Aorta (tissue), 5 donors: ENCODE measurements at places on chromosomes 4 and X. TPM values are rescaled to one million over a fixed set of nuclear protein-coding genes. Genes with fewer than 3 reads are reported as not detected.

The SAGE1 gene
- total RNA-seq: not detected

DNA sequence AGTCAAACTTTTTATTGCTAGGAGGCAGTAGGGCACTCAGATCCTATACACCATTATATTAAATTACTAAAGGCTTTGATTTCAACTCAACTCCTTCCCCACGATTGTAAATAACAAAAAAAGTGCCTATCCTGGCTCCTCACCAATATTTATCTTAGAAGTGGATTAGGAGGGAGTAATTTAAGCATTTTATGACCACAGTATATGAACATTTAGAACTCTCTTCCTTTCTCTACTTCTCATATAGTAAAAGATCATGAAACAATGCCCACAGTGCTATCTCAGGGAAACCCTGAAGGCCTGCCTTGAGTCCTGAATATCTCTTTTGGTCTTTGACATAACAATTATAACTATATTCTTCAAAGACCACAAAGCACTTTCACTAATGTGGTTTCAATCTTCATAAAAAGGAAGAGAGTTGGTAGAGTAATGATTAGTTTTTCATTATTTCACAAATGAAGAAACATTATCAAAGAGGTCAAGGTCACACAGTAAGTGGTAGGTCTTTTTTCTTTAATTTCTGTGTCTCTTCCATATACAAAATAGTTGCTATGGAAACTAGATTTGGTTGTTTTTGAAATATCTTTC lies 29.1 kb upstream of the ADH1C start:
- no peak for DNase-seq
- H3K4me1 ChIP-seq: no peaks in the 10 kb centered on the region
- no peaks in the 10 kb centered on the region for H3K27me3 ChIP-seq
- peaks cover 2% of the 10 kb centered on the region for H3K36me3 ChIP-seq
- H3K27ac ChIP-seq: no peak overlapping the region

The LRRC66 gene
- total RNA-seq: 0.99 TPM

DNA sequence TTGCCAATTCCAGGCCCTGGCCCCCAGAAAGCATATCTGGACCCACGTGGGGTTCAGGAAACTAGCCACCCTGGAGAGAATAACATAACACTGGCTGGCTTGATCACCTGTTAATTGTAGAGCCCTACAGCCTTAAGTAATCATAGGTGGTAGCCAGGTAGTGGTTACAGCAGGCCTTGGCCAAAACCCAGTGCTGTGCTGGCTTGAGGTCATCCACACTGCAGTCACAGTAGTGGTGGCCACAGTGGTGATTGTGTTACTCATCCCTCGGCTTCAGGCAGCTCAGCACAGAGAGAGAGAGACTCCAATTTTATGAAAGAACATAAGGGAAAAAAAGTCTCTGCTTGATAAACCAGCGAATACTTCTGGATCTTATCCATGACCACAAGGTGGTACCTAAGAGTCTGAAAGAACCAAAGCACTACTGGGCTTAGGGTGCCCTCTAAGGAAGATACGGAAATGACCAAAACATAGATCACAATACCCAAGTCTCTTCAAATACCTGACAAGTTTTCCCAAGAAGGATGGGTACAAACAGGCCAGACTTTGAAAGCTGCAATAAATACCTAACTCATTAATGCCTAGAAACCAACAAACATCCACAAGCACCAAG lies 46.6 kb upstream of the CDX4 start:
- no peaks in the 10 kb centered on the region for H3K27me3 ChIP-seq
- H3K4me1 ChIP-seq: no peaks in the 10 kb centered on the region
- no peak overlapping the region for H3K27ac ChIP-seq
- no peak for DNase-seq

The FGG gene
- total RNA-seq: not detected

The IGSF1 gene
- total RNA-seq: 3.2 TPM

- H3K27me3 ChIP-seq: no peaks in the 10 kb centered on the region
- DNase-seq: no peak
- H3K36me3 ChIP-seq: no peaks in the 10 kb centered on the region
- H3K4me1 ChIP-seq: no peaks in the 10 kb centered on the region
- no peak overlapping the region for H3K4me3 ChIP-seq
- H3K27ac ChIP-seq: no peak overlapping the region
These were observed 2320.1 kb downstream of the ARAP2 start for GRCh38 chr4:33924239-33924638.

The ERVMER34-1 gene
- 0.13 TPM for total RNA-seq

- no peak overlapping the region for H3K4me3 ChIP-seq
- no peak overlapping the region for H3K27ac ChIP-seq
- no peaks in the 10 kb centered on the region for H3K4me1 ChIP-seq
- peaks cover 1% of the 10 kb centered on the region for H3K27me3 ChIP-seq
These were observed 62.9 kb upstream of the HOPX start for GRCh38 chr4:56744030-56744429.

The FAAH2 gene
- 0.52 TPM for total RNA-seq

GRCh38 chrX:30793767-30794103 lies 95.3 kb downstream of the TAB3 start:
- no peak for DNase-seq
- no peak overlapping the region for H3K27ac ChIP-seq
- no peaks in the 10 kb centered on the region for H3K4me1 ChIP-seq
- no peaks in the 10 kb centered on the region for H3K27me3 ChIP-seq

The ADH1A gene
- 3.5 TPM for total RNA-seq

GRCh38 chr4:140239311-140239710 lies 85.3 kb upstream of the MAML3 start:
- H3K27ac ChIP-seq: no peak overlapping the region
- H3K4me3 ChIP-seq: no peak overlapping the region
- no peaks in the 10 kb centered on the region for H3K4me1 ChIP-seq
- no peaks in the 10 kb centered on the region for H3K27me3 ChIP-seq

DNA sequence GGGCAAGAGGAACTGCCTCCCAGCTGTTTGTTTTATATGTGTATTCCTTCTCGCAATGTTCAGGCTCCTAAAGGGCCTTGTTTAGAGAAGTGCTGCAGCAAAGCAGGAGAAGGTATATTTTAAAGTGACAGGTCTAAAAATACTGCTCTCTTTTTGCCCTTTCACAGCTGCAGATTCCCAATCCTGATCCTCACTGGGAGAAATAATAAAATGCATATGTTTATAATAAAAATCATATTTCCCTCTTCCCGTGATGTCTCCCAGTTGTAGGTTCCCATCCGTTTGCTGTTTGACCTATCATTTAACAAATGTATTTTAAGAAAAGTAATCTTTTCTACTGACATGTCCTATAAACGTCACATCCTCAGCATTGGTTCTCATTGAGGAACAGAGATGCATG lies 62.7 kb upstream of the GPC4 start:
- H3K4me1 ChIP-seq: peaks cover 2% of the 10 kb centered on the region
- no peak for DNase-seq
- no peaks in the 10 kb centered on the region for H3K27me3 ChIP-seq

- DNase-seq: no peak
- H3K4me1 ChIP-seq: no peaks in the 10 kb centered on the region
- H3K36me3 ChIP-seq: no peaks in the 10 kb centered on the region
- peaks cover 1% of the 10 kb centered on the region for H3K27me3 ChIP-seq
These were observed 5.2 kb upstream of the ARX start for GRCh38 chrX:25020905-25021449.
